Right lobe of liver (tissue), 6 donors: ENCODE measurements at places on chromosomes 3 and 15. TPM values are rescaled to one million over a fixed set of nuclear protein-coding genes. Genes with fewer than 3 reads are reported as not detected.

DNA sequence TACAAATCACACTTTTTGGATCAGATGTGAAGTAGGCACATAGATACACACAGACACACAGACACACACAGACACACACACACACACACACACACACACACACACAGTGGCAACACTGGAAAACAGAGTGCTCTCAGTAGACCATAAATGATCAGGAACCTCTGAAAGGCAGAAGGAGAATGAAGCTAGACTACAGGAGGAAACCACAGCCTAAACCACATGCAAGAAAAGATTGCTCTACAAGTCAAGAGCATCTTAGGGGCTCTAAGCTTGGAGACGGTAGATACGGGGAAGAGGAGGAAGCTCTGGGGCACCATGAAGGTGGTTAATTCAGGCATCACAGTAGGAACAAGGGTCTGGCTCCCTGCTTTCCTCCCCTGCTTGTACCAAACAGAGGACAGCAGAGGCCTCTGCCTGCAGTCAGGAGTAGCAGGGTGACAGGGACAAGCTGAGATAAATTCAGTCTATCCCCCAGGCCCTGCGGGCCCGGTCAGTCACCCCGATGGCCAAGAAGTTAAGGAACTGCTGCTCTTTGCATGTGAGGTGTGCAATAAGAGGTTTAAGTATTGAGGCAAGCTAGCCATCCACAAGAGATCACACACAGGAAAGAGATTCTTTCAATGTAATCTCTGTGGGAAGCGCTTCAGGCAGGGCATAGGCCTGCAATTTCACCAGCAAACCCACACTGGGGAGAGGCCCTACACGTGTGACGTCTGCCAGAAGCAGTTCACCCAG lies 23.5 kb upstream of the ARPIN start:
- H3K4me1 ChIP-seq = no peaks in the 10 kb centered on the region
- no peaks in the 10 kb centered on the region for H3K36me3 ChIP-seq
- no peak overlapping the region for H3K27ac ChIP-seq
- no peak for DNase-seq

DNA sequence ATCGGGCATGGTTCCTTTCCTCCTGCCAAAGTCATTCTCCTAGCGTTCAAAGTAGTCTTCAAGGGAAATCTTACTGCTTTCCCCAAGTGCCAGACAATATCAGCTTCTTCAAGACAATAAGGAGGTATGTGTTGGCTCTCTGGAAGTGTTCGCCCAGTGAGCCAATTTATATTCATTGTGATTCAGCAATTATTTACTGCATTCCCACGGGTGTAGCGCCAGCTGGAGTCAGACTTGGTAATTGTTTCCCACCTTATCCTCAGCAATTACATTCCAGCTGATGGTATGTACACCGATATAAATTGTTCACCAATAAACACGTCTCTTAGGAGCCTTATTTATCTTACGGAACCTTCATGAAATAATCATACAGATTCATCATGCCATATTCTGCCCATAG lies 103.6 kb upstream of the CTNNB1 start:
- no peaks in the 10 kb centered on the region for H3K4me1 ChIP-seq
- H3K27me3 ChIP-seq = no peaks in the 10 kb centered on the region
- H3K4me3 ChIP-seq = no peak overlapping the region
- DNase-seq = no peak
- H3K27ac ChIP-seq = no peak overlapping the region

DNA sequence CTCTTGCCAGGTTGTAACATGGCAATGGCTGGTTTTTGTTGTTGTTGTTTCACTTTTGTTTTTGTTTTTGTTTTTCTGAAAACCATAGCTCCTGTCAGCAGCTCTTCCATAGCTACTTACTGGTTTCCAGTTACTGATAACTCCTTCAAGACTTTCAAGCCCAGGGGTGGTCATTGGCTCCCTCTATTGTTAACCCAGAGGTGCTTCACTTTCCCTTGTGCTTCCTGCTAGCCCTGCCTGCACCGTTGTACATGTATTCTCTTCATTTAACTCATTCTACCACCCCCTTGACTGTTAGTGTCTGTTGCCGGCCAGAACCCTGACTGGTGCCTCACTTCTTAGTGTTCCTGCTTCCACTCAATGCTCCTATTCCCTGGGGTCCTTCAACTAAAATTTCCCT lies 4.2 kb upstream of the TRAT1 start:
- no peaks in the 10 kb centered on the region for H3K27me3 ChIP-seq
- H3K36me3 ChIP-seq = no peaks in the 10 kb centered on the region
- no peaks in the 10 kb centered on the region for H3K4me1 ChIP-seq
- no peak overlapping the region for H3K4me3 ChIP-seq
- DNase-seq = no peak

DNA sequence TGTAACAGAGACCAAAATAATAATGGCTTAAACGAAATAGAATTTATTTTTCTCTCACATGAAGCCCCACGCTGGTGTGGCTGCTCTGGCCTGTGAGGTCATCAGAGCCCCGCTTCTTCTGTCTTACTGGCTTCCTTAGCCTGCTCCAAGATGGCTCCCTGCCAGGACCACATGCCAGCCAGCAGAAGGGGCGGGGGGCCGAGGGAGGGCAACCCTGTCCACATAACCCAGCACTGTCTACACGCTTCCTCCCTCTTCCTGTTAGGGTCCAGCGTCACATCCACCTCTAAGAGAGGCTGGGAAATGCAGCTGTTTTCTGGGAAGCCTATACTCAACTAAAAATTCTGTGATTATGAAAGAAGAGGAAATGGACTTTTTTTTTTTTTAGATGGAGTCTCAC lies 107.9 kb upstream of the DLG1 start:
- no peak for DNase-seq
- no peak overlapping the region for H3K4me3 ChIP-seq
- H3K27ac ChIP-seq = no peak overlapping the region
- H3K36me3 ChIP-seq = no peaks in the 10 kb centered on the region
- no peaks in the 10 kb centered on the region for H3K27me3 ChIP-seq

DNA sequence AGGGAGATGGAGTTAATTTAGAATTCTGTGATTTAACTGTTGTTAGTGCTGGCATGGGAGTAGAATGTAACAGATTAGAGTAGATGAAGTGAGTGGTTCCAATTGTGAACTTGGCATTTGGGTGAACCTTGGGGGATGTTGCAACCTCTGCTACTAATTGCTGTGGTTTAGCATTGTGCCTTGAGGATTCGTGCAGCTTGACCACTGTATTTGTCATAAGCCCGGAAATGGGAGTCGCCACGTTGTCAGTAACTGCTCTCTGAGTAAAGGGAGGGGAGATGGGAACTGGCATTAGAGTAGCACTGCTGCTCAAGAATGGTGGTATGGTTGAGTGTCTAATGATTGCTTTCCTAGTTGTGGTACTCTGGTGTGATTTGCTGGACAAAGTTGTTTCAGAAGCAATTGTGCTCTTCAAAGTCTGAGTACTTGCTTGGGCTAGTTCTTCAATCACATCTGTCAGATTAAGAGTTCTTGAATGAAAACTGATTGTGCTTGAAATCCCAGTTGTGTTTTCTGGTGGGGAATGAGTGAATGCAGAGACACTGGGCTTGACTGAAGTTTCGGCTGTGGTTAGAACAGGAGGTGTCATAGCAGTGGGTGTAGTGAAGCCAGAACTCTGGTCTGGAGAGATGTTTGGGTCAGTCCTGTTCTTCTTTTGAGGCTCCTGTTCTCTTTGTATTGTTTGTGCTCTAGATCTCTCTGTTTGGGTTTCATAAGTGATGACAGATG lies 15.4 kb downstream of the IGSF10 start:
- no peaks in the 10 kb centered on the region for H3K36me3 ChIP-seq
- H3K27ac ChIP-seq = no peak overlapping the region
- H3K4me3 ChIP-seq = no peak overlapping the region
- H3K4me1 ChIP-seq = no peaks in the 10 kb centered on the region
- DNase-seq = no peak

DNA sequence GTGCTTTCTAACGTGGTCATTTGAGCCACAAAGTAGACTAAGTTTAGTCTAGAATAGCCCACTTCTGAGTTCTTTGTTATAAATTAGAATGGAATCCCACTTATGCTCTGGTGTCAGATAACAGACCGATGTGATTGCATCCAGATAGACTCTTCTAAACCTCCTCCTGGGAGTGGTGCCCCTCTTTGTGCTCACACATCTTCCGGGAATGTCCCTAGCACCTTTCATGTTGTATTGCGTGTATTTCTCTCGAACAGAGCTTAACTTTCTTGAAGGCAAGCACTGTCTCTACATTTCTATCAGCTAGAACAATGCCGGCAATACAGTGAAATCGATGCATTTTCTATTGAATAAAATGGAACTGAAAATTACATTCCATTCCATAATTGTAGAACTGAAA lies 23.0 kb downstream of the CP start:
- no peak for DNase-seq
- no peak overlapping the region for H3K4me3 ChIP-seq
- H3K4me1 ChIP-seq = no peaks in the 10 kb centered on the region
- H3K36me3 ChIP-seq = peaks cover 54% of the 10 kb centered on the region

GRCh38 chr3:7764115-7764514 lies 737.5 kb upstream of the LMCD1 start:
- H3K36me3 ChIP-seq = no peaks in the 10 kb centered on the region
- no peaks in the 10 kb centered on the region for H3K27me3 ChIP-seq
- H3K4me1 ChIP-seq = no peaks in the 10 kb centered on the region
- H3K4me3 ChIP-seq = no peak overlapping the region
- DNase-seq = no peak

GRCh38 chr3:61181874-61182273 lies 69.4 kb downstream of the FHIT start:
- no peaks in the 10 kb centered on the region for H3K36me3 ChIP-seq
- H3K27ac ChIP-seq = no peak overlapping the region
- DNase-seq = no peak
- no peaks in the 10 kb centered on the region for H3K27me3 ChIP-seq
- H3K4me3 ChIP-seq = no peak overlapping the region

DNA sequence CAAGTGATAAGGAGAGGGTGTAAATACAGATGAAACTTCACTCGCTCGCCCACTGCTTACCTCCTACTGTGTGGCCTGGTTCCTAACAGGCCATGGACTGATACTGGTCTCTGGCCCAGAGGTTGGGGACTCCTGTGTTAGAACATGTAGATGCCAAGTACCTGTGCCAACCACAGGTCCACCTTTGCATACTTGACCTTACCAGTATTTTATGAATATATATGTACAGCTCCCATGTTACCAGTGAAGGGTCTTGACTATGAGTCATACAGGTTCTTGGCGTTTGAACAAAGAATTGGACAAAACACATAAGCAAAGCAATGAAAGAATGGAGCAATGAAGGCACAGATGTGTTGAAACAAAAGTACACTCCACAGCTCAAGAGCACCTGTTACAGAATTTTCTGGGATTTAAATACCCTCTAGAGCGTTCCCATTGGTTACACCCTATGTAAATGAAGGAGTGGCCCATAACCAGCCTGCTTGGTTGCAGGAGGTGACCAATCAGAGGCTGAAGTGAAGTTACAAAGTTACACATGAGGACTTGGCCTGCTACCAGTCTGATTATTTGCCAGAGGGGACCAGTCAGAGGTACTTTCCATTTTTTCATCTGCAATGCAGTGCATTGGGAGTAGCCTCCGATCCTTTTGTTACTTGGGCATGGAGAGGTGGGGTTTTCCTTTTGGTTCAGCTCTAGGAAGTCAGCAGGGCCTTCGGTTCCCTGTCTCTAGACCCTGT lies 1.7 kb upstream of the GFM1 start:
- H3K4me3 ChIP-seq = no peak overlapping the region
- no peak overlapping the region for H3K27ac ChIP-seq
- DNase-seq = no peak
- H3K4me1 ChIP-seq = no peaks in the 10 kb centered on the region

GRCh38 chr15:100264994-100265640 lies 76.7 kb downstream of the ADAMTS17 start:
- no peaks in the 10 kb centered on the region for H3K27me3 ChIP-seq
- H3K4me3 ChIP-seq = no peak overlapping the region
- H3K27ac ChIP-seq = no peak overlapping the region
- DNase-seq = no peak
- no peaks in the 10 kb centered on the region for H3K4me1 ChIP-seq

DNA sequence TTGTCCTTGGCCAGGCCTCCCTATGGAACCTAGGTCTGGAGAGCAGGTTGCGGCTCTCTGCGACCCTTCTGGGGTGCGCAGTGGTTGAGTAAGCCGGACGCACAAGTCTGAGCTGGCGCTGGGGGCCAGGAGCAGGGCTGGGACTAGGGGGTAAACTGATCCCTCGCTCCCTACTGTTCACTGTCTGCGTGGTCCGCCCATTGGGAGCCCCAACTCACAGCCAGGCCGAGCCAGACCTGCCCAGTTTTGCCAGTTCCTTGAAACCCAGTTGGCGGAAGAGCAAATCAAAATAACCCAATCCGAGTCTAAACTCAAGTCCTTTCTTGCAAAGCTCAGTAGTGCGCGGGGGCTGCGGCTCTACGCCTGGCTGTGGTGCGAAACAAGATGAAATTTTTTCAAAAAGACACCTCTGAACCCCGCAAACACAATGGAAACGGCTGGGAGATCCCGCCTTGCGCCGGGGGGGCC lies 17.5 kb downstream of the RGMA start:
- no peak overlapping the region for H3K4me3 ChIP-seq
- peaks cover 10% of the 10 kb centered on the region for H3K4me1 ChIP-seq
- DNase-seq = no peak
- H3K36me3 ChIP-seq = no peaks in the 10 kb centered on the region
- no peak overlapping the region for H3K27ac ChIP-seq

- H3K27me3 ChIP-seq = no peaks in the 10 kb centered on the region
- H3K36me3 ChIP-seq = no peaks in the 10 kb centered on the region
- no peaks in the 10 kb centered on the region for H3K4me1 ChIP-seq
- H3K27ac ChIP-seq = no peak overlapping the region
- no peak for DNase-seq
Observed at GRCh38 chr3:174720717-174721116, 138.4 kb upstream of the NAALADL2 start.

GRCh38 chr15:73114064-73114463 lies 61.8 kb downstream of the NEO1 start:
- no peak overlapping the region for H3K4me3 ChIP-seq
- H3K27ac ChIP-seq = no peak overlapping the region
- H3K27me3 ChIP-seq = no peaks in the 10 kb centered on the region
- H3K4me1 ChIP-seq = no peaks in the 10 kb centered on the region
- no peak for DNase-seq

DNA sequence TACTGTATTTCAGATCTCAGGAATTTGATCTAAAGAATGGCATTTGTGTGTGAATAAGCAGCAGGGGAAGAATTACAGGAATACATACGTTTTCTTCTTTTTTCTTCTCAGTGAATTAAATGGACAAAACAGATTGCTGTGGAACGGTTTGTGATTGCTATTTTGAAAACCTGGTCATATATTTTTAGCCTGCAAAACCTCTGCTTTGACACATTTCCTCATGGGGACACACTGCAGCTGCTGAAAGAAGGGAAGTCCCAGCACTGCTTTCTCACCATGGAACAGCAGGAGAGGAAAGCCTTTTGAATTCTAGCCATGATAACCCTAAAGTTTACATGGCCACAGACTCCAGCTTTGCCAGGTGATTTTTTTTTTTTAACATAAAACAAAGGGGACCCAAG lies 315.0 kb downstream of the OXSM start:
- H3K36me3 ChIP-seq = no peaks in the 10 kb centered on the region
- no peak overlapping the region for H3K27ac ChIP-seq
- H3K4me1 ChIP-seq = no peaks in the 10 kb centered on the region
- H3K4me3 ChIP-seq = no peak overlapping the region
- H3K27me3 ChIP-seq = no peaks in the 10 kb centered on the region

- H3K36me3 ChIP-seq = no peaks in the 10 kb centered on the region
- no peak overlapping the region for H3K4me3 ChIP-seq
- no peak for DNase-seq
- no peaks in the 10 kb centered on the region for H3K27me3 ChIP-seq
- H3K4me1 ChIP-seq = no peaks in the 10 kb centered on the region
Observed at GRCh38 chr3:90018779-90019178, 911.4 kb downstream of the EPHA3 start.

MGLL gene
- 97.0 TPM for total RNA-seq

HYAL1 gene
- total RNA-seq = 129 TPM

CTXN2 gene
- not detected for total RNA-seq

SLC6A20 gene
- 0.07 TPM for total RNA-seq
